ENCODE measurements at places on chromosomes 3 and 15.

- no peaks in the 10 kb centered on the region for H3K4me1 ChIP-seq
- H3K27ac ChIP-seq: no peak overlapping the region
- H3K4me3 ChIP-seq: no peak overlapping the region
- H3K27me3 ChIP-seq: no peaks in the 10 kb centered on the region
- no peak for DNase-seq
- no peaks in the 10 kb centered on the region for H3K36me3 ChIP-seq
Observed at GRCh38 chr15:33209575-33210481, 15.3 kb upstream of the FMN1 start.

GRCh38 chr3:107402214-107402613 lies 25.0 kb downstream of the CCDC54 start:
- H3K27ac ChIP-seq: no peak overlapping the region
- no peak for DNase-seq
- H3K36me3 ChIP-seq: no peaks in the 10 kb centered on the region

GRCh38 chr3:57059411-57059810 lies 1.1 kb upstream of the SPATA12 start:
- H3K4me1 ChIP-seq: peaks cover 11% of the 10 kb centered on the region
- DNase-seq: no peak
- no peak overlapping the region for H3K27ac ChIP-seq
- H3K27me3 ChIP-seq: no peaks in the 10 kb centered on the region
- H3K36me3 ChIP-seq: no peaks in the 10 kb centered on the region

- H3K36me3 ChIP-seq: no peaks in the 10 kb centered on the region
- no peaks in the 10 kb centered on the region for H3K27me3 ChIP-seq
- DNase-seq: no peak
Observed at GRCh38 chr3:41202834-41203345, 3.6 kb downstream of the CTNNB1 start.

GRCh38 chr3:183291497-183292031 lies 38.5 kb downstream of the B3GNT5 start:
- no peak overlapping the region for H3K27ac ChIP-seq
- DNase-seq: no peak
- H3K36me3 ChIP-seq: no peaks in the 10 kb centered on the region
- H3K27me3 ChIP-seq: no peaks in the 10 kb centered on the region
- no peak overlapping the region for H3K4me3 ChIP-seq

DNA sequence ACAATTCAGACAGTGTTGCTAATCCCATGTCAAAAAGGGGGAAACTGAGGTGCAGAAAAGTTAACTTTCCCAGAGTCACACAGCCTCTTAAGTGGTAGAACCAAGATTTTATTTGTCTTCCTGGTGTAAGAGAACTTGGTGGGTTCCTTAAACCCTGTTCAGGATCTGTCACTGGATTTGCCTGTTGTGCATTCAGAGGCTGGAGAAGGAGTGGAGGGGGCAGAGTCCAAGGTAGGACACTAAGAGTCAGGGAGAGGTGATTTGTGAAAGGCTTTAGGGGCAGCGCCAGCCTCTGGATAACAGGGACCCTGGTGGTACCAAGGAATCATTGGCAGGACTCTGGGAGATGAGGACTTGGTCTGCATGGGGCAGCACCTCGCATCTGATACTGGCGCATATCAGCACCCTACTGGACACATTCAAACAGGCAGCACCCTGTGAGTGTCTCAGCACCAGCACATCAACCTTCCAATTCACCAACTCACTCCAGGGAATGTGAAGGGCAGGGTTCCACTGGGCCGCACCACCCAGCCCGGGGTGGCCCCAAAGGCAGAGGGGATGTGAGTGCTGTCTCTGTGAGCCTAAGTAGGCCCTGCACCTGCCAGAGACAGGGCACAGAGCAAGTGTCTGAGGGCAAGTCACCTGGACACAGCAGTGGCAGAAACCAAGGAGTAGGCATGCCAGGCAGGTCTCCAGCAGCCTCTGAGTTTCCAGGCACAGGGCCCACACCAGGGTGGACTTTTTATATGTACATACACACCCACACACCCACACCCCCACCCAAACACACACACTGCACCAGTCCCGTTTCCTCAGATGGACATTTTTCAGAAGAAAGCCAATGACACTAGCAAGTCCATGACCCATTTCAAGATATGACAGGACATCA lies 71.6 kb downstream of the LIPC start:
- DNase-seq: no peak
- H3K4me1 ChIP-seq: no peaks in the 10 kb centered on the region
- H3K4me3 ChIP-seq: no peak overlapping the region

DNA sequence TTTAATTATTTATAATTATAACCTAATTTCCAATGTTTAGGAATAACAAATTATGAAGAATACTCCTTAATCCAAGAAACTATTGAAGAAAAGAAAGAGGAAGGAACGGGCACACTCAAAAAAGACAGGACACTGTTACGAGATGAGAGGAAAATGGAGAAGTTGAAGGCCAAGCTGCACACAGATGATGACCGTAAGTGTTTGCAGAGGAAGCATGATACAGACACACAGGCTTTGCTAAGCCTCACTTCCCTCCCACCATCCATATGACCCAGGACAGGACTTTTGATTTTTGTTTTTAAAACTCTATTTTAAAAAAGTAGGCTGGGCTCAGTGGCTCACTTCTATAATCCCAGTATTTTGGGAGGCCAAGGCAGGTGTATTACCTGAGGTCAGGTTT lies 389.4 kb upstream of the TPM1 start:
- DNase-seq: no peak
- no peak overlapping the region for H3K27ac ChIP-seq
- no peaks in the 10 kb centered on the region for H3K4me1 ChIP-seq
- no peaks in the 10 kb centered on the region for H3K36me3 ChIP-seq
